ENCODE measurements at places on chromosomes 12 and 14. TPM values are rescaled to one million over a fixed set of nuclear protein-coding genes. Genes with fewer than 3 reads are reported as not detected.

Gene FOXG1
- not detected for total RNA-seq

Gene RERGL
- total RNA-seq: not detected

Gene RASSF9
- total RNA-seq: 0.18 TPM

Gene RPAP3
- total RNA-seq: 10.6 TPM

Gene MYRFL
- total RNA-seq: not detected

Gene DDHD1
- total RNA-seq: 9.0 TPM

Gene CCDC38
- total RNA-seq: not detected

Gene KRT7
- total RNA-seq: 0.54 TPM

Gene NCAPD2
- total RNA-seq: 52.8 TPM

Gene ANKRD33
- not detected for total RNA-seq

Gene TSHR
- total RNA-seq: not detected

Gene COCH
- total RNA-seq: 0.28 TPM

Gene PRR4
- total RNA-seq: 0.83 TPM

Gene MANSC1
- total RNA-seq: 1.1 TPM

Gene MIP
- not detected for total RNA-seq

Gene BEGAIN
- total RNA-seq: 0.18 TPM
